COR-L47 (cell line): ENCODE measurements at places on chromosomes 7 and 10.

DNA sequence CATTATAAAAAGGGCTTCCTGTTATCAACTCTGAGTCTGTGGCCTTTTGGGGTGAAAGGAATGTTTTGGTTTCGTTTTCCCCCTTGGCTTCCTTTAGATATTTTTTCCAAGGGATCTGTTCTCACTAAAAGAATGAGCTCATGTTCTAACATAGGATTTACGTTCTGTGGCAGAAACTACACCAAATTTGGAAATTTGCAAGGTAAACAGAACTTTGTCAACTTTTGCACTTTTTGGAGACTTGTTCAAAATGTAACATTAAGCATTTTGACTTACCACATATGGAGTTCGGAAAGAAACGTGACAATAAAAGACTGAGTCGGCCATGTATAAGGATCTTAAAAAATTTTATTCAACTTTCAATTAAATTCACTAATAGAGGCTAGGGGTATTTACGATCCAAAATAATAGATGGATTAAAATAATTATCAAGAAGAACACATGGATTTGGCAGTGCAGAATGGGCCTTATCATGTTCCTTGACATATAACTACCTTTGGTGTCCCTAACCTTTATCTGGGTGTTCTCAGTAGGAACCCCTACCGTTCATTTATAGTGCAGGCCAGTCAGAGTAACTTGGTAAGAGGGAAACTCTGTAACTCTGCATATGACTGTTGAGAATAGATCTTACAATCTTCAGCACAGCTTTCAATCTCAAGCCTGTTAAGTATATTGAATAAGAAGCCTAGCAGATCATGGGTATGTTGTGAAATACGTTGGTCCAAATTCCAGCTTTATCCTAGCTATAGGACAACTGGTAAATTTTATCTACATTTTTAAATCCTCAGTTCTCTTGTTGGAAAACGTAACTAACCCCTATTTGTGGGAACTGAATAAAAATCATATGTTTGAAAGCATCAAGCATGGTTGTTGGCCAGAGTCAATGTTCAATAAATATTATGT is 11.8 kb downstream of the CPED1 start:
- no peak for DNase-seq

- DNase-seq, result no peak
Observed at GRCh38 chr10:5530412-5530806, 5.6 kb downstream of the CALML3 start.

DNA sequence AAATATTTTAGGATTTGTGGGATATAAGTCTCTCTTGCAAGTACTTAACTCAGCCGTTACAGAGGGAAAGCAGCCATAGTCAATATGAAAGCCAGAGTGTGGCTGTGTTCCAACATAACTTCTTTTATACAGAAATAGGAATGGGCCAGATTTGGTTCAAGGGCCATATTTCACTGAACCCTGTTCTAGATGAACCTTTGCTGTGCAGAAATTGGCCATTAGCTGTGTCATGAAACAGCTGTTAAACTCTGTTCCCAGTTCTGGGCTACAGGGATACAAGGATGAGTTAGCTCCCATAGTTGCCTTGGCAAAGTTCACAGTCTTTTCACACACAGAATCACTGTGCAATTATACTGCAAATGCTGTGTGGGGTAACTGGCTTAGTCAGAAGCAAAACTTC is 213.9 kb upstream of the LRRN3 start:
- DNase-seq, result no peak

DNA sequence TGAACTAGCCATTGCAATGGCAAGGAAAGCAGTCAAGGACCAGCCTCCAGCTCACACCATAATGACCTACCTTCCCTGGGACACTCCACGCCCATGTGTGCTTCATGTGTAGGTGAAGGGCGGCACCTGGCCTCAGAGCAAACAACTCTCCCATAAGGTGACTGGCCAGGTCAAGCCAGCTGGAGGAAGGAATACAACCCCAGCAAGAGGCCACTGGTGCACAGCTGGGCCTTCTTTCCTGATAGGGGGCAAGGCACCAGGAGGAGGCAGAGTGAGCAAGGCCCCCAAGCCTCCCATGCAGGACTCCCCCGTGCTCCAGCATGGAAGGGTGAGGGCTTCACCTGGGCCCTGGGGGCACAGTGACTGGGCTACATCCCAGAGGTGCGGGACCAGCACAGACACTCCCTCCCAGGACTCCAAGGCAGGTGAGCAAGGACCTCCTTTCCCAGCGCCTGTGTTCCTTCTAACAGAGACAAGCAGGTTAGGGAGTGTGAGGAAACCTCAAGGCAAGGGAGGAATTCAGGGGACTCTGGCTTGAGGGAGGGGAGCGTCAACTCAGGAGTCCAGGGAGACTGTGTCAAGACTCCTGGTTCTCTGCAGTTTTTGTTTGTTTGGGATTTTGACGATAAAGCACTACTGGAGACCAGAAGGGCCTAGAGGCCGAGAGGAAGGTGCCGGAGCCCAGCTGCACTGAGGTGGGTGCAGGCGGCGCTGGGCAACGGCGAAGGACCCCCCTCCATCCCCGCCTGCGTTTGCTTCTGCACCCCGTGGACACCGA is 1.7 kb downstream of the PTPRN2 start:
- no peak for DNase-seq

DNA sequence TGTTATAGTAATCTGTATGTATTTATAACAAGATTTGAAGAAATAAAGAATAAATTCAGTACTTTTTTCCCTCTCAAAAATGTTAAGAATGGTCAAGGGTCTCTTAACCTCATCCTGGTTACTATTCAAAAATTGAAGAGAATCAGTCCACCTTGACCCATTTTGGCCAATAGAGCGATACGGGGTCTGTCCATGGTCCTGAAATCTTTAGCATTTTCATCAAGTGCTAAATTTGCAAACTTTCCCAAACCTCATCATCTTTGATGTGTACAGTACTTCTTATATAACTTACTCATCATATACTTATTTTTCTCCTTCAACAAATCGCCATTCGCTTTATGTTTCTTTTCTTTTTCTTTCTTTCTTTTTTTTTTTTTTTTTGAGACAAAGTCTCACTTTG is 23.6 kb downstream of the TMEM178B start:
- no peak for DNase-seq
